ENCODE measurements at places on chromosomes 3 and 15. TPM values are rescaled to one million over a fixed set of nuclear protein-coding genes. Genes with fewer than 3 reads are reported as not detected.

Gene SNRK
- total RNA-seq = 47.9 TPM

Gene PLXNB1
- 93.7 TPM for total RNA-seq

DNA sequence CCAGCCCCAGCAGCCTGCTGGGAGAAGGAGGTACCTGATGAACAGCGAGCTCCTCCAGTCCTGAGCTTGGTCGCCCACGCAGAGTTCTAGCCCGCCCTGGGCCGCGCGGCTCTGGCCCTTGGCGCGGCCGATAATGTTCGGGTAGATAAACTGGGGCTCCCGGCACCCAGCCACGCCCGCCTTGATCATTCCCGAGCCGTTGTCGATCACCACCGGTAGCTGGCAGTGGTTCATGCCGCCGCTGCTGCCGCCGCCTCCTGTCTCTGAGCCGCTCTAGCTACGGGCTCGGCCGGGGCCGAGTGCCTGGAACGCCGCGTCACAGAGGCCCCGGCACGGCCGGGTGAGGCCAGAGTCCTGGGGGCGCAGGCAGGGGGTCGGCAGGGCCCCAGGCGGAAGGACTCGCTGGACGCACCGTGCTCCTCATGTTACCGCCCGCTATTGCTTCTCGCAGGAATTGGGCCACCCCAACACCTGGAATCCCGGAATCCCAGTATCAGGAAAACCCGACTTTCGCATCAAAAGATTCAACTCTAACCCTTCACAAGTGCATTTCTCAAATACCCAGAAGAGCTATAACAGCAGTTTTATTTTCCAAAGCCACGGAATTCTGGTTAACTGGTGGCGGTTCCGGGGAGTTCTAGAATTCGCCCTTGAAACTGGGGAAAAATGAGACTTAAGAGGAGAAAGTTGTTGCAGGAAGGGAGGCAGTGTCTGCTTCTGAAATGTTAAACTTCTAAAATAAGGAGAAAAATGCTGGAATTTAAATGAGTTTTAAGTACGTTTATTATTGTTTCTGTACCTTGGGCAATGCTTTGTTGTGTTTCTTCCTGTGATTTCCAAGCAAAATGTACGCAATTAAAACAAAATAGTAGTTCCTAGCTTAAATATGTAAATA, at the start of gene ACTRT3:
Gene ACTRT3 (minus strand): TSS at position 275 of the 895 bp plus-strand sequence. CDS start 41 bp downstream, at position 234.
- no peaks in the 10 kb centered on the region for H3K36me3 ChIP-seq
- peak; percentile 79 for DNase-seq
- peak within 1 kb of the TSS; percentile 77 for H3K4me3 ChIP-seq
- H3K27ac ChIP-seq = peak within 1 kb of the TSS; percentile 91

DNA sequence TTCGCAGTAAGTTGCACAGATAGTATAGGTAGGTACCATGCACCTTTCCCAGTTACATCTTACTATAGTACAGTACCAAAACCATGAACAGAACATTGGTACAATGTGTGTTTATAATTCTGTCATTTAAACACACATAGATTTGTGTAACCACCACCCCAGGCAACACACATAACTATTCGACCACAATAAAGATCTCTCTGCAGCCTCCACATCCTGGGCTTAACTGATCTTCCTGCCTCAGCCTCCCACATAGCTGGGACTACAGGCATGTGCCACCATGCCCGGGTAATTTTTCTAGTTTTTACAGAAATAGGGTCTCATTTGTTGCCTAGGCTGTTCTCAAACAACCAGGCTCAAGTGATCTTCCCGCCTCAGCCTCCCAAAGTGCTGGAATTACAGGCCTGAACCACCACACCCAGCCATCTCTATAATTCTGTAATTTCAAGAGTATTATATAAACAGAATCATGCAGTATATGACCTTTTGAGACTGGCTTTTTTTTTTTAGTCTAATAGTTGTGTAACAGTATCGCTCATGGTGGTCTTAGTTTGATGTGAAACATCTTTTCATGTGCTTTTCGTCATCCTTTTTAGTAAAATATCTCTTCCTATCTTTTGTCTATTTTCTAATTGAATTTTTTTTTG, 13.3 kb upstream of the TMF1 start:
- H3K4me1 ChIP-seq = no peaks in the 10 kb centered on the region
- H3K4me3 ChIP-seq = no peak overlapping the region
- peaks cover 15% of the 10 kb centered on the region for H3K36me3 ChIP-seq
- H3K27me3 ChIP-seq = no peaks in the 10 kb centered on the region
- DNase-seq = no peak

DNA sequence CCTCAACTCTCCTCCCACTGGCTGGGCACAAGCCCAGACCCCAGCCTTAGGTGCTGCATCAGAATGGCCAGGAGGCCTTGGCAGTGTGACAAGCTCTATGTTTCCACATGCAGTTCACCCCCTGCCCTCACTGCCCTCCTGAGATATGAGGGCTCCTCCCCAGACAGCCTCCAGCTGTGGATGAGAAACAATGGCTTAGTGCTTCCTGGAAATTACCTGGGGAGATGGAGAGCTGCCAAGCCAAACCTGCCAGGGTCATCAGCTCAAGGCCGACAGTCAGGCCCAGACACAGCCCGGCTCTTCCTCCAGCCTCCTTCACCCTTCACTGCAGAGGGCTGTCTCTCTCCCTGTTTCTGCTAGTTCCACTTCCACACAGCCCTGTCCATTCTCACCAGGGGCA, 76.3 kb downstream of the MYLK start:
- DNase-seq = no peak
- H3K4me1 ChIP-seq = no peaks in the 10 kb centered on the region
- no peak overlapping the region for H3K27ac ChIP-seq
- H3K4me3 ChIP-seq = no peak overlapping the region

- H3K27me3 ChIP-seq = no peaks in the 10 kb centered on the region
- DNase-seq = no peak
- H3K4me1 ChIP-seq = no peaks in the 10 kb centered on the region
- H3K27ac ChIP-seq = no peak overlapping the region
- no peak overlapping the region for H3K4me3 ChIP-seq
- no peaks in the 10 kb centered on the region for H3K36me3 ChIP-seq
These were observed 11.4 kb downstream of the FHIT start for GRCh38 chr3:61239871-61240270.

Measured in sigmoid colon (tissue), 7 donors.